Spinal cord (tissue), 10 donors: ENCODE measurements at places on chromosomes 2 and 18. TPM values are rescaled to one million over a fixed set of nuclear protein-coding genes. Genes with fewer than 3 reads are reported as not detected.

- no peak for DNase-seq
- H3K36me3 ChIP-seq = no peaks in the 10 kb centered on the region
- H3K27me3 ChIP-seq = no peaks in the 10 kb centered on the region
- H3K27ac ChIP-seq = no peak overlapping the region
- H3K4me3 ChIP-seq = no peak overlapping the region
Observed at GRCh38 chr2:142870526-142870925, 6.9 kb upstream of the KYNU start.

DNA sequence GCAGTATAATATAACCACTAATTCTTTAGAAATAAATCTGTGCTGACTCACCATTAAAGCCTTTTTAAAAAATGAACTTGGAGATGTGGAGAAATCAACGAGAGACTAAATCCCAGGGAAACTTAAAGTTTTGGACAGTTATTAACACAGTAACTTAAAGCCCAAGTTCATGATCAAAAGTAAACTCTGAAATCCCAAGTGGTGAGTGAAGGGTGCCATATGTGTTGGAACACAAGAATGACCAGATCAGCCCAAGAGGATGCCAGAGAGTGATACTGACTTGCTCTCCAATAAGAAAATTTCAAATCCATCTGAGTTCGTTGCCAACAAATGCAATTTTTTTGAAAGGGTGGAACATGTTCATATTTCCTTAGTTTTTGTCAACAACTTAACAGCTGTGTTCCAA, 838.1 kb upstream of the ACVR2A start:
- H3K4me3 ChIP-seq = no peak overlapping the region
- no peaks in the 10 kb centered on the region for H3K36me3 ChIP-seq
- no peaks in the 10 kb centered on the region for H3K27me3 ChIP-seq

- H3K4me3 ChIP-seq = no peak overlapping the region
- no peaks in the 10 kb centered on the region for H3K36me3 ChIP-seq
- H3K4me1 ChIP-seq = no peaks in the 10 kb centered on the region
- no peak overlapping the region for H3K27ac ChIP-seq
Observed at GRCh38 chr18:45156946-45157345, 458.3 kb upstream of the SLC14A2 start.

GRCh38 chr2:152630466-152630865, 86.8 kb downstream of the PRPF40A start:
- H3K27me3 ChIP-seq = no peaks in the 10 kb centered on the region
- no peak overlapping the region for H3K4me3 ChIP-seq
- no peaks in the 10 kb centered on the region for H3K4me1 ChIP-seq
- no peak for DNase-seq
- H3K27ac ChIP-seq = no peak overlapping the region
- H3K36me3 ChIP-seq = peaks cover 18% of the 10 kb centered on the region

DNA sequence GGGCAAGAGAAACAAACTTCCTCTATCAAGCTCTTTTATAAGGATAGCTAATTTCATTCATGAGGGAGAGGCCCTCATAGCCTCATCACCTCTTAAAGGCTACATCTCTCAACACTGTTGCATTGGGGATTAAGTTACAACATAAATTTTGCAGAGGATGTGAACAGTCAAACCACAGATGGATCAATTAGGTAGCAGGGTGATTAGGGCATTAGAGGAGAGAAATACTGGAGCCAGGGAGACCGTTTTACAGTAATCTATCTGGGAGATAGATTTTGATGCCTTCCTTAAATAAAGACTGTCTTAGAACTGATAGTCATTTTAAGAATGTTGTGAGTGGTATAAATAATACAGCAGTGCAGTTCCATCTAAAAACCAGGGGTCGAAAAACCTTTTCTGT, 258.9 kb downstream of the DCC start:
- H3K27me3 ChIP-seq = no peaks in the 10 kb centered on the region
- no peak for DNase-seq
- H3K27ac ChIP-seq = no peak overlapping the region
- H3K4me3 ChIP-seq = no peak overlapping the region

The SLC16A14 gene
- total RNA-seq = 26.7 TPM

GRCh38 chr2:20198001-20198400, 26.9 kb downstream of the SDC1 start:
- H3K36me3 ChIP-seq = peaks cover 22% of the 10 kb centered on the region
- H3K4me1 ChIP-seq = peaks cover 9% of the 10 kb centered on the region
- H3K4me3 ChIP-seq = no peak overlapping the region
- no peaks in the 10 kb centered on the region for H3K27me3 ChIP-seq
- DNase-seq = no peak

The POMC gene
- 8.5 TPM for total RNA-seq

- H3K36me3 ChIP-seq = no peaks in the 10 kb centered on the region
- H3K4me1 ChIP-seq = no peaks in the 10 kb centered on the region
- H3K27me3 ChIP-seq = no peaks in the 10 kb centered on the region
Observed at GRCh38 chr2:60818272-60818671, 62.2 kb downstream of the PAPOLG start.

GRCh38 chr2:118492335-118492734, 355.1 kb downstream of the EN1 start:
- no peaks in the 10 kb centered on the region for H3K36me3 ChIP-seq
- no peaks in the 10 kb centered on the region for H3K27me3 ChIP-seq
- no peaks in the 10 kb centered on the region for H3K4me1 ChIP-seq
- no peak for DNase-seq

- no peaks in the 10 kb centered on the region for H3K27me3 ChIP-seq
- no peak overlapping the region for H3K27ac ChIP-seq
- no peak for DNase-seq
Observed at GRCh38 chr2:38863061-38863695, 12.6 kb downstream of the DHX57 start.

The ABCB11 gene
- total RNA-seq = 0.66 TPM
